NCI-H526 treated with DMSO at 0.1 percent for 48 hours (cell line): ENCODE measurements at places on chromosomes 2 and 18.

DNA sequence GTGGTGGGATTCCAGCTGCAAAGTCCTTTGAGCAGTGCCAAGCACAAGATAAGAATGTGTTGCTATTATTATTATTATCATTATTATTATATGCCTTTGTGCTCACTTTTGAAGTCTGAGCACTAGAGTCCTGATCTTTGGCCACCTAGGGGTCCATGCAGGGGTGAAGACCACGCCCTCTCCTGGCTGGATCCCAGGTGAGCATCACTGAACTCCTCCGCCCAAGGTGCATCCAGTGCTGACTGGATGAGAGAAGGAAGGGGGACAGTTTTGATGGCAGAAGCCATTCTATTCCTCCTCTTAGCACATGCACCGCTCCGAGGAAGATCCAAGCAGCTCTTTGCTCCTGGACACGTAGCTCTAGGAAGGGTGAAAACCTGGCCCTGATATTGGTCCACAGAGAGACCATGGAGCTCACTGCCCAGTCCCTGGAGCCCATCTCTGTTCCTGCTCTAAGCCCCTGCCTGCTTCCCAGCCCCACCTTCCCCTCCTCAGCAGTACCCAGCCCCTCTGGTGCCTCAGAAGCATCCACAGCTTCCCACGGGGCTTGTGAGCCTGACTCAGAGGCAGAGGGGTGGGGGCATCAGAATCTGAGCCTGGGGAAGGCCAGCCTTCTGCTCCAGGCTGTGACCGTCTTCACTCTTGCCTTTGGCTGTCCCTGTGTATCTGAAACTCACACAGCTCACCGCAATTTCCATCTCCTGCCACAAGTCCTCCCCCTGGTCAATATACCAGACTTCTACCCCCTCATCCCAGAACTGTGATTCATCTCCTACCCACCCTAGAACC, 45.4 kb downstream of the MCFD2 start:
- no peak for DNase-seq

DNA sequence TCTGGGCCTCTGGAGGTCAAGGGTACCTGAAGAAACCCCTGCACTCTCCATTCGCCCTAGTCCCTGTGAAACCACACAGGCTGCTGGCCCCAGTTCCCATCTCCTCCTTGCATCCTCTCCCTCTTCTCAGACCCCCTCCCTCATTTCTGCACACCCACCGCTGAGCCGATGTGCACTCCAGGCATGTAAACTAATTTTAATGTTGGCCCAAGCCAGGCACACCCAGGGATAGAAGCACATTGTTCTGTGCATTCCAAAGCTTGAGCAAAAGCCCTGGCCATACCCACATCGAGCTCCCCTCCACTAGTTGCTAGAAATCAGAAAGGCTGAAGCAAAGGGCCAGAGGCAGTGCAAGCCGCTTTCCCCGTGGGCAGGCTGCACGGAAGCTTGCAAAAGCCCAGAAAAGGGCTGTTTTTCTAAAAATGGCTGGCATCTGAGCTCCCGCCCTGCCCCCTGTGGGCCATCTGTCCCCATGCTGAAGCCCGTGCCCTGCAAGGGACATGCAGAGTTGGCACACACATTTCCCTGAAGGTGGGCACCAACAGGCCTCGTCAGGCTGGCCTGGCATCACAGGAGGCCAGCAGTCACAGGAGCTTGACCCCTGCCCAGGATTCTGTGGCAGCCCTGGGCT, 181.6 kb downstream of the SMAD7 start:
- DNase-seq, result no peak

DNA sequence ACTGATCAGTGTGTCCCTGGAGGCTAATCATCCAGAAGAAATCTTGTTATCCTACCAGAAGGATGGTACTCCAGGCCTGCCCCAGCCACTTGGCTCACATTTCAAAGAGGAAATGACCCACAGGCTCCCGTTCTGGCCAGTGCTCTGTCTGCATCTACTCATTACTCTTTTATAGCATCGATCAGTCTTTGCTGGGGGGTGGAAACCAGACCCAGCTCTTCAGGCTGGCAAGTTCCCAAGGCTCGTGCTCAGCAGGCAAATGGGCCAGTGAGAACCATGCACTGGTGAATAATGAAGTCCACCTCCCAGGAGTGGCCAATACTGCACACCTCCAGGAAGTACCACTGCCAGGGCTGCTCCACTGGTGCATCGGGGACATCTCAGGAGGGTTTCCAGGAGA, 38.8 kb downstream of the DNER start:
- no peak for DNase-seq

DNA sequence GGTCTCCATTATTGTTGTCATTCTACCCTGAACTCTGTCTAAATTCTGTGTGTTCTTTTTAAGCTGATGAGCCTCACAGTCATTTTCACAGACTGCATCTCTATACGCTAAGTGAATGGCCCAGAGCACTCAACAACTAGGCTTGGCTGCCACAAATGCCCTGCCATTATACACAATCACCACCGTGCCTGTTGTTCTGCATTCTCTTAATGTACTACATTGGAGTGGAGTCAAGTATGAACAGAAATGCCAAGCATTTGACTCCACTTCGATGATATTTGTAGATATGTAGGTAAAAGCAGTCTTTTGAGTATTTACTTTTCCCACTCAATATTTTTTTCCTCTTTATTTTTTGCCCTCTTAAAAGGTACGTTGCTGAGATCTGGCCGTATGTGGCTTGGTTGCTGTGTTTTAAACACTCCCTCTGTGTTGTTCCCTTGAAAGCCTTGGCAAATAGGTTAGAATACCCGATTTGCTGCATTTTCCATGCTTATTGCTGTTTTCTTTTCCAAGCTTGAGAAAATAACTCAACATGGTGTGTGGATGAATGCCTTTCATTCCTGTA, 36.2 kb upstream of the TMEFF2 start:
- no peak for DNase-seq

DNA sequence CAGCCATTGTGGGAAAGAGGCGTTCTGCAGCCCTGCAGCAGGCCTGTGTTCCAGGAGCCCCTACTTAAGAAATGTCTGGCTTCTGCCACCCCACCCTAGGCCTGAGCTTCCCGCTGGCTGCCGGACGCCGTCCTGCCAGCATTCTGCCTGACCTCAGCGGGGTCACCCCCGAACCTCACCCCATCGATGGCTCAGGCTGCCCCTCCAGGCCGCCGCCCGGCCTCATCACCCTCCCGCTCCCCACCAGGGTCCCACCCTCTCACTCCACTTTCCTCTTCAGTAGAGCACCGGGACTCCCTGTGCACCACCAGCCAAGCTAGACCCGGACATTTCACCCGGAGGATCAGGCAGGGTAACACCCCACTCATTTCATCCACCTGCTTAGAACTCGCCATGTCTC, 73.6 kb upstream of the SALL3 start:
- DNase-seq, result no peak

DNA sequence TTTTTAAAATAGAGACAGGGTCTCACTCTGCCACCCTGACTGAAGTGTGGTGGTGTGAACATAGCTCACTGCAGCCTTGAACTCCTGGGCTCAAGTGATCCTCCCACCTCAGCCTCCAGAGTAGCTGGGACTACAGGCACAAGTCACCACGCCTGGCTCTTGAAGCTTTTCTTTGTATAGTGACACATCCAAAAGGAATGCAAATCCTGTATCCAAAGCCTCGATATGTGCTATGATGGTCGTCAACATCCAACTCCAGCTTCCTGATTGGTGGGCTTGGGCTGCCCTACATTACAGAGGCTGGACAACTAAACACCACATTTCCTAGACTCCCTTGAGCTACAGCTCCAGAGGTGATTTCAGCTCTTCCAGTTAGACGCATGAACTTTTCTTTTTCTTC, 101.7 kb upstream of the PGAP1 start:
- no peak for DNase-seq

- DNase-seq, result no peak
Observed at GRCh38 chr2:150981826-150982225, 279.8 kb downstream of the RBM43 start.

DNA sequence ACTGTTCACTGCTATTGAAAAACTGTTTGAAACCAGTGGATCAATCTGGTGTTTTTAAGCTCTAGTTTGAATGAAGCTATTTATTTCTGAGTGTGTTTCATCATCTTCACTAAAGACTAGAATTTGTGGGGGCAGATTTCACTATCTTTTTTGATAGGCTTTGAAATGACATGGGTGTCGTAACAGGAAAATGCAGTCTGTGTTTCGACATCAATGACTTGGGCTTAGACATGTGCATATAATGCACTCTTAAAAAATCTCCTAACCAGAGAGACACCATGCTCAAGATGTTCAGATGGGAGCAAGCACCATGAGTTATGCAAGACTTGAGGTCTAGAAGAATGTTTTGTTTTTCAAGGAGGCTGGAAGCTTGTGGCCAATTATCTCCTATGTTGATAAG, 221.6 kb downstream of the GPD2 start:
- DNase-seq, result no peak

- DNase-seq, result peak; percentile 31
Observed at GRCh38 chr2:173210270-173211196, 134.9 kb downstream of the MAP3K20 start.

DNA sequence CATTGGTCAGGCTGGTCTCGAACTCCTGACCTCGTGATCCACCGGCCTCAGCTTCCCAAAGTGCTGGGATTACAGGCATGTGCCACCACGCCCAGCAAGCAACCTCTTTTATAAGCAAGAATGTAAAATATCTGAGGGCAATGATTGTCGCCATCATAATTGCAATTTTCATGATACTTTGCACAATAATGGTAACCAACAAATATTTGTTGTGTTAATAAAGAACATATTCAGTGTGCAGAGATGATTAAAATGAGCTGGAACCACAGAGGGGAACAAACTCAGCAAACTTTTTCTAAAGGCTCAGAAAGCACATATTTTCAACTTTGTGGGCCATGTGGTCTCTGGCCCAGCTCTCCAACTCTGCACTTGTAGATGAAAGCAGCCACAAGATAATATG, 115.2 kb upstream of the SIX2 start:
- no peak for DNase-seq

DNA sequence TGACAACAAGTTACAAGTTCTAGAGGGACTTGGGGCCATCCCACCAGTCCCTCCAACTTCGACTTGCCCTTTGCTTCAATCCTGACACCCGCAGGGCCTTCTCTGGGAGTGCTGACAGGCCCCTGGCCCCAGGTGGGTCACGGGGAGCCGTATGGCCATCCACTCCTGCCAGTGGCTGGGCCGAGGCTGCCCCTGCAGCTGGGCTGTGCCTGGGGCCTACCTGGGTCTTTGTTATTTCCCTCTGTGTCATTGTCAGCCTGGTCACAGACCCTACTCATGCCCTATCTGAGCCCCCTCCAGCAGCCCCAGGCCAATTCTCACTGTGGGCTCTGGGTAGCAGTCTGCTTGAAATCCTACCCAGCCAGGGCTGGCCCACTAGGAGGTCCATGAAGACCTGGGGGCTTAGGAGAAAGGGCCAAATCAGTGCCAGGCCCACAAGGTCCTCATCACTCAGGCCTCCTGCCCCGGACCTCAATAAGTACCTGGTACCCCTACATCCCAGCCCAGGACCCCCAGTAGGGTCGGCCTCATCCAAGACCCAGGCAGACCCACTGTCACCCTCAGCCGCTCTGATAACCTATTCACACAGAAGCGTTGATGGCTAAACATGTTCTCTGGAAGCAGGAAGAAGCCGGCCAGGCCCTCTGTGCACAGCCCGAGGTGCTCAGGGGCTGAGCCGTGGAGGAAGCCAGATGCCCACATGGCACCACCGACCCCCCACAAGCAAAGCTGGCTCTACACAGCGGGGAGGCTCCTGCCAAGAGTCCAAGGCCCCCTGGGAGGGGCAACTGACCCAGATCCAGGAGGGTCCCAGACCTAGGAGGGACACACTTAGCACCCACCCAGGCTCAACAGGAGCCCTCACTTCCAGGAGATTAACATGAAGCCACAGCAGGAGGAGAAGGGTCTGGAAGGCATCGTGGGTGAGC, 57.7 kb downstream of the BIN1 start:
- no peak for DNase-seq

DNA sequence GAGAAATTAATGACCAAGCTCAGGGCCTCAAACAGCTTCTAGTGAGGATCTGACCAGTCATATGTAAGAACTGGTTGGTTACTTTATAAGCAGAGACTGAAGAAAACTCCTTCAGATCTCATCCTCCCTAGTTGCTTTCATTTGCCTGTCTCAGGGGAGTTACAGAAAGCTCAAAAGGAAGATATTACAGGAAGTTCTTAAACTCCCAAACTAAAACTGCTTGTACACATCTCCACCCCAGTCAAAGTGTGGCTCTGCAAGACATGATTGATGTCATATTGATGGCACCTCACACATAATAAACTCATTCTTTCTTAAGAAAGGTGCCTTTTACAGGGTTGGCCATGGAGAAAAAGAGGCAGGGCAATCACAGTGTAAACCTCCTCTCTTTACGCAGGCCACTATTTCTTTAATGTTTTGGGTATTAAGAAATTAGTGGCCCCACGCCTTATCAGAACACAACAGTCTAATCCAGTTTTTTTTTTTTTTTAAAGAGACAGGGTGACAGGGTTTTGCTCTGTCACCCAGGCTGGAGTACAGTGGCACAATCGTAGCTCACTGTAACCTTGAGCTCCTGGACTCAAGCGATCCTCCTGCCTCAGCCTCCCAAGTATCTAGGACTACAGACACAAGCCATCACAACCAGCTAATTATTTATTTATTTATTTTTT, 62.6 kb upstream of the STK17B start:
- no peak for DNase-seq

DNA sequence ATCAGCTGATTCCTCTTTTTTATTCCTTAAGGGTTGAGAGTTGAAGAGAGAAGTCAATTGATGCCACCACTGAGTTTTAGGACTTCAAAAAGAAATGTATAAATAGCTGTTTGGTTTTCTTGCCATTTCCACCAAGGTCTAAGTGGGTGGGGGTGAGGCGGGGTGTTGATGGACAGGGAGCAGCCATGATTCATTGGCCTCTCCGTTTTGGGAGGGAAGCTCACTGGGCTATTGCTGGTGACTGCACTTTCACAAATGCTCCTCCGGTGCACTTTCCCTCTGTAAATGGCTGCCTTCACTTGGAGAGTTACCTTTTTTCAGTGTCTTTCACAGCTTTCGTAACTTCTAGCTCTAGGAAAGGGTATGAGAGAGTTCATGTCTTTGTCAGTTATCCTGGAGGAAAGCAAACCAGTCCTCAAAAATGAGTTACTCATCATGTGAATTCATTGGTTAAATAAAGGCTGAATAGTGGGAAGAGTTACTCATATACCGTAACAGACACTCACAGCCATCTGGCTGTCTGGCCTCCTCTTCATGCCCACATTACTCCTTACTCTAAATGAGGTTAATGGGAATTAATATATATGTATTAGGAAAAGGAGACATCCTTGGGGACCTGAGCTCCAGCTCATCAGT, 17.4 kb upstream of the CTAGE1 start:
- no peak for DNase-seq

GRCh38 chr2:236972491-236973342, 113.0 kb upstream of the COPS8 start:
- DNase-seq, result peak; percentile 64

GRCh38 chr18:35827275-35827902, 145.1 kb upstream of the RMP24 start:
- no peak for DNase-seq
